ENCODE measurements at places on chromosomes 7 and 10. TPM values are rescaled to one million over a fixed set of nuclear protein-coding genes. Genes with fewer than 3 reads are reported as not detected.

DNA sequence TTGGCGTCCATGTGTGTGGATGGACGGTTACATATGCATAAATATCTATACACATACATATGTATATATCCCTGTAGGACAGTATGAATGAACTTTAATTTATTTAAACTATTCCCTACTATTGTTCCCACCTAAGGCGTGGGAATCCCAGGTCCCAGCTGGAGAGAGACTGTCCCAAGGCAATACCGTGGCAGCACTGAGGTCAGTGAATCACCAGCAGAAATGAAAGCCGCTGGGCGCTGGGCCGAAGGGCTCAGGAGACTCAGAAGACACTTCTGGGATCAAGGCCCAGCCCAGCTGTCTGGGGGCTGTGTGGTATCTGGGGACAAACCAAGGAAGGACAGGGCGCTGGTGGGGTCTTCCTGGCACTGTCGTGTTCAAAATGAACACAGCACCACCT is 49.6 kb upstream of the MYL10 start:
- no peak overlapping the region for H3K27ac ChIP-seq
- peak; percentile 37 for DNase-seq
- H3K27me3 ChIP-seq, result no peaks in the 10 kb centered on the region
- H3K36me3 ChIP-seq, result no peaks in the 10 kb centered on the region
- H3K4me3 ChIP-seq, result no peak overlapping the region
- no peaks in the 10 kb centered on the region for H3K4me1 ChIP-seq

DNA sequence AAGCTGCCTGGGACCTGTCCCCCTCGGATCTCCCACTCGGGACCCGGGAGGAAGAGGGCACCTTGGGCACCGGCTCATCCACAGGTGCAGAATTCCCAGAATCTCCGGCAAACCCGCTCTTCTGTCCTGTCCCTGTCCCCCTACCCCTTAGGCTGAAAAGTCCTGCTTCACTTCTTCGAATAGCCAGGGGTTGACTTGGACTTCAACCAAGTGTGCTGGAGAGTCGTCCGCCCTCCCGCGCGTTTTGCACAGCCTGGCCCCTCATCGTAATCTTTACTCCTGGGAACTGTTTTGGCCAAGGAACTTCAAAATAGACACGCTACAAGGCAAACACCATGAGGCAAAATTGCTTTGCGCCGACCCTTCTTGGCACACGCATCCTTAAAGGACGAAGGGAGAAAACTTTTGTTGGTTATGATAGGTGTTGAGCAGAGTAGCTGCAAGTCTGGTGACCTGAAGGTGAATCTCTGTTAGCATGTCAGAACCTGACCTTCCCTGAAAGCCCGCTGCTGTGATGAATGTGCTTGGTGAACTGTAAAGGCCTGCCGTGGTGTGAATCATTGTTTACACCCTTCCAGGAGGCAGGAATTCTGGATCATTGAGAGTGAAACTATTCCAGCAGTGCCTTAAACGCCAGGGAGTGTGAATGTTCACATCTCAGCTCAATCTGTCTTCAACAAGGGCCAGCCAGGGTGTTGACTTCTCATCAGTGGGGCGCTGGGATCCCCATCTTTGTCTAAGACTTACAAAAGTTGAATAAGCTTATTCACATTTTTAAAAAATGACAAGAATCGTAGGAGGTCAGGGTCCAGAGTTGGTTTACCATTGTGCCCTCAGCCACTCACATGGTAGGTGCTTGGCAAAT is 589 bp upstream of the RAPGEF5 start:
- peak; percentile 15 for DNase-seq
- peaks cover 50% of the 10 kb centered on the region for H3K27me3 ChIP-seq
- H3K27ac ChIP-seq, result no peak overlapping the region

- peak; percentile 99 for DNase-seq
- no peaks in the 10 kb centered on the region for H3K36me3 ChIP-seq
- peak overlapping the region; percentile 95 for H3K27ac ChIP-seq
- peaks cover 56% of the 10 kb centered on the region for H3K4me1 ChIP-seq
Measured at GRCh38 chr10:110076559-110077318, 69.0 kb downstream of the ADD3 start.

DNA sequence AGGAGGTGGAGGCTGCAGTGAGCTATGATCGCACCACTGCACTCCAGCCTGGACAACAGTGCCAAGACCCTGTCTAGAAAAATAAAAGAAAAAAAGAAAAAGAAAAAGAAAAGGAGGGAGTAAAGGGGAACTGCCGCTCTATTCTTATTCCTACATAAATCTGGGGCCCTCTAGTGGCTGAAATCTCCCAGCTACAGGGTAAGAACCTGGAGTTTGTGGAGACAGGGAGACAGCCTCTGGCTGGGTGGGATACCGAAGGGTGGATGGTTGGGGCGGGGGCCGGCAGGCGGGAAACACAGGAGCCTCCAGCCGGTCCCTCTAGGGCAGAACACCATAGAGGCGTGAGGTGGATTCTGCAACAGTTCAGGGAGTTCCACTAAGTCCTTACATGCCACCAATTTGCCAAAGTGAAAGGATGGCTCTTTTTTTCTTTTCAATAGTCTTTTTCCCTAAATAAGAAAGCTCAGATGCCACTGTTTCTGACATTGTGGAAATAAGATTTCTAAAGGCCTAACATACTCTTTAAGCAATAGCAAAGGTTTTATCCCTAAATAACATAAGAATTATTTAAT is 117.3 kb downstream of the SVIL start:
- H3K36me3 ChIP-seq, result peaks cover 58% of the 10 kb centered on the region
- H3K4me3 ChIP-seq, result no peak overlapping the region
- DNase-seq, result peak; percentile 59
- peaks cover 8% of the 10 kb centered on the region for H3K4me1 ChIP-seq
- peak overlapping the region; percentile 74 for H3K27ac ChIP-seq
- H3K27me3 ChIP-seq, result no peaks in the 10 kb centered on the region

DNA sequence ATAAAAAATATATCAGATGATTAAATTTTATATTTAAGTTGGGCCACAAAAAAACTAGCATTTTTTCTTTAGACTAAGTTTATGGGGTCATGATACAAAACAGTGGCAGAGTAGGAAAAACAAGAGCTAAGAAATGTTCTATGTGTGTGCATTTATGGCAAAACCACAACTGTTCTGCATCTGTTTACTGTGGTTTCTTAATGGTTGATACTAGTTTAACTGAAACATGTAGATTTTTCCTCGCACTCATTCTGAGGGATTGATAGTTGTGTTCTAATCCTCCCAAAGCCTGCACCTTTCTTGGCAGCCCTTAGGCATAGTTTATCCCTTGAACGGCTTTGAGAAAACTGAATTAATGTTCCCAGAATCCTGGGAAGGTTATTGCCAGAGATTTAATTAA is 66.6 kb upstream of the PHYHIPL start:
- no peak overlapping the region for H3K27ac ChIP-seq
- no peak for DNase-seq
- H3K36me3 ChIP-seq, result no peaks in the 10 kb centered on the region
- H3K27me3 ChIP-seq, result no peaks in the 10 kb centered on the region

DNA sequence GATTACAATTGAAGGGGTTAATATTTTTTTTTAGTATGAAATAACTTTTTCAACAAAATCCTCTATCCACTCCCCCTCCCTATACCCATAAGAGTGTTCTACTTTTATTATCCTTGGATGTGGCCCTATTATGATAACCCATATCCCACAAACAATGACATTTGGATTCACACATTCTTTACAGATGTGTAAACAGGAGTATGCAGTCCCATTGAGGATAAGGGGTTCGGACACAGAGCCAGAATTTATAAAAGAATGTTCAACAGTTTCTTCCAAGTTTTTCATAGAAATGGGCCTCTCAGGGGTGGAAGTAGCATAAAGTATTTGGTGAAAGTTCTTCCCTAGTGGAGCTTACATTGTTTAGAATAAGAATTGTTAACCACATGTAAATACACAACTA is 16.1 kb upstream of the PCLO start:
- DNase-seq, result peak; percentile 5
- no peaks in the 10 kb centered on the region for H3K27me3 ChIP-seq
- H3K27ac ChIP-seq, result no peak overlapping the region
- no peaks in the 10 kb centered on the region for H3K36me3 ChIP-seq
- H3K4me1 ChIP-seq, result no peaks in the 10 kb centered on the region

- H3K27me3 ChIP-seq, result no peaks in the 10 kb centered on the region
- no peak for DNase-seq
- no peak overlapping the region for H3K4me3 ChIP-seq
- H3K36me3 ChIP-seq, result no peaks in the 10 kb centered on the region
- no peaks in the 10 kb centered on the region for H3K4me1 ChIP-seq
Measured at GRCh38 chr7:1567896-1568510, 1.8 kb downstream of the PSMG3 start.

- no peaks in the 10 kb centered on the region for H3K36me3 ChIP-seq
- no peaks in the 10 kb centered on the region for H3K4me1 ChIP-seq
- H3K4me3 ChIP-seq, result no peak overlapping the region
Measured at GRCh38 chr10:99172128-99172738, 63.4 kb downstream of the HPSE2 start.

Gene ASB10
- 1.0 TPM for total RNA-seq

Gene COL26A1
- 14.8 TPM for total RNA-seq

All from cardiac muscle cell (in vitro differentiated cells and primary cell).